ENCODE measurements at places on chromosomes 12 and 14.

- no peak for DNase-seq
Measured at GRCh38 chr14:28001002-28001401, 765.6 kb upstream of the FOXG1 start.

- DNase-seq: no peak
Measured at GRCh38 chr14:91047174-91047753, 13.2 kb downstream of the RPS6KA5 start.

- no peak for DNase-seq
Measured at GRCh38 chr12:48296586-48297282, 54.0 kb downstream of the ZNF641 start.

GRCh38 chr14:95265106-95266094 lies 54.3 kb downstream of the CLMN start:
- peak; percentile 55 for DNase-seq

GRCh38 chr12:133156125-133156690 lies 25.1 kb upstream of the ZNF268 start:
- no peak for DNase-seq

- no peak for DNase-seq
Measured at GRCh38 chr14:30330445-30330844, 228.5 kb upstream of the G2E3 start.

GRCh38 chr14:34711169-34711568 lies 3.2 kb downstream of the CFL2 start:
- no peak for DNase-seq

DNA sequence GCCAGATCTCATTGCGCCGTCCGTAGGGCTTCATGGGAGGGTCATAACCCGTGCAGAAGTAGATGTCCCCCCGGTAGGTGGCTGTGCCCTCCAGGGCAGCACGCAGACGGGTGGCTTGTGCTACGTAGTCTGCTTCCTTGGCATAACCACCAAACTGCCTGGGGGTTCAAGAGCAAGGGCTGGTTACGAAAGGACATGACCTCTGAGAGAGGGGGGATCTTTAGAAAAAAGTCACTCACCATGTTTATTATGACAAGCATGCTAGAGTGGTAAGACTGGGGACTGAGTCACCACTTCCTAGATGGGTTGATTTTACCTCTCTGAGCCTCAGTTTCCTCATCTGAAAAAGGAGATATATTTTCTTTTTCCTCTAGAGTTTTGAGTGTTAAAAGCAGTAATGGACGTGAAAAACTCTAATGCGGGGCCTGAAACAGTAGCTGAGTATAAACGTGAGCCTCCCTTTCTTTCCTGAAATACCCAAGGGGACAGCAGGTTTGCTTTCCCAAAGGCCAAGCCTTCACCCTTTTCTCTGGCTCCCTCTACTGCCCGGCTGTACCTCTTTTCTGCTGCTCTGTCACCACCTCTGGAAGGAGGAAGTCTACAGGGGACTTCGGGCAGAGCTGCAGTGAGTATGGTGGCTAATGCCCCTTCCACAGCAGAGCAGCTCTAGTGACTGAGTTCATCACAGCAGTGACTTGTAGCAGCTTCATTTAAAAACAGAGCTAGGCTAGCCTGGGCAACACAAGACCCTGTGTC lies 23.5 kb upstream of the GPRC5D start:
- peak; percentile 72 for DNase-seq

- DNase-seq: no peak
Measured at GRCh38 chr14:94761348-94761996, 8.4 kb downstream of the GSC start.

DNA sequence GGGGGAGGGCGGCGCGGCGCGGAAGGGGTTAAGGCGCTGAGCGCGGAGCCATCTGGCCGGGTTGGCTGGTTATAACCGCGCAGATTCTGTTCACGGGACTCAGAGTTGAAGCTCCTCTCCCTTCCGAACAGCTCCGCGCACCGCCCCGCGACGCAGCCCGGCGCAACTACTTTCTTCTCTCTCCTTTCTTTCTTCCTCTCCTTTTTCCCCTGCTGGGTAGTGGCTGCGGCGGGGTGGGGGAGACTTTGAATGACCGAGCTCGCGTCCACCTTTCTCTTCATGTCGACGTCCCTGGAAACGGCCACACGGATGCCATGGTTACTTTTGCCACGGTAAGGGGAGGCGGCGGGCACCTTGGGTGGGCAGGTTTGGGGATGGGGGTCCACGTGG lies at the start of gene NTF3:
Gene NTF3, plus strand, starts transcription at position 98 of the 390 bp plus-strand sequence. Its CDS starts 217 bp downstream, at position 315.
- DNase-seq: peak; percentile 65

- DNase-seq: peak; percentile 77
Measured at GRCh38 chr12:109804820-109805761, 28.1 kb downstream of the TRPV4 start.

GRCh38 chr14:32412532-32412931 lies 83.4 kb downstream of the AKAP6 start:
- DNase-seq: no peak

- no peak for DNase-seq
Measured at GRCh38 chr14:100568164-100568997, 18.8 kb downstream of the BEGAIN start.
